Activated gamma-delta T cell treated with Interleukin-2 at 50 U/mL for 16 hours (primary cell): ENCODE measurements at places on chromosomes 3 and 15.
A peak's percentile ranks its signal among the peaks of the same experiment; 100 is the strongest.

- no peak for DNase-seq
Observed at GRCh38 chr3:139455855-139456254, 20.5 kb downstream of the RBP2 start.

GRCh38 chr3:147387885-147388699 lies 18.3 kb downstream of the ZIC4 start:
- DNase-seq = no peak

DNA sequence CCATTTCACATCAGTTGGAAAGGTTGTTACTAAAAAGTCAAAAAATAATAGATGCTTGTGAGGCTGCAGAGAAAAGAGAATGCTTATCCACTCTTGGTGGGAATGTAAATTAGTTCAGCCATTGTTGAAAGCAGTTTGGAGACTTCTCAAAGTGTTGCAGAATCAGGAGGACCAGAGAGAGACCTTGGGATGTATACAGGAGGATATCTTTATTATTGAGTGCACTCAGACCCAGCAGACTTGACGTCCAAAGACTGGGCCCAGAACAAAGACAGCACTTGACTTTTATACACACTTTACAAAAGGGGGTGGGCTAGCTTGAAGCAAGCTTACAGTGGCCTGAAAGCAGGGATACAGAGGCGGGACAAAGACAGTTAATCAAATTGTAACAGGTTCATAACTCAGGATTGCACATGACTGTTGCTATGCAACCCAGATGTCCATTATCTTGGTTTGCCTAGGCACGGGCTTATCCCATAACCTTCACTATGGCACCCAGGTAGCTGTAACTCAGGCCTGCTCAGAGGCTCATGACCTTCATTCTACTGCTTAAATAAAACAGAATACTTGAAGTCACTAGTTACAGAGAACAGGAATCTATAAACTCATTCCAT lies 127.7 kb downstream of the SPATA16 start:
- no peak for DNase-seq

- DNase-seq = no peak
Observed at GRCh38 chr3:62403765-62404164, 30.4 kb upstream of the FEZF2 start.

GRCh38 chr3:127423856-127424765 lies 136.3 kb upstream of the PRR20G start:
- no peak for DNase-seq

DNA sequence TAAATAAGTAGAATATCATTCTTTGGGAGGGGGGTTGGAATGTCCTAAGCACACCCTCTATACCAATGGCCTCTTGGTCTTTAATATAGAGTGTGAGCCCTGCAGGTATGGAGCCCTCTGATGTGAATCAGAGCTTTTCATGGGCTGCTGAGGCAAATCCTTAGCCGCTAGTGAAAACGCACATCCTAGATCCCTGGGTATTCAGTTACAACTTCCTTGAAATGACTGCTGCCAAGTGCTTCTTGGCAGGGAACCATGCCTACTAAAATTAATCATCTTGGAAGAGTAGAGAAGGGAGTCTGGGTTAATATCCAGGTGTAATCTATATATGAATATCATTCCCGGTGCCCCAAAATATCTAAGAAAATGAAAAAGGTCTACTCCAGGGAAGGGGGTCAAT lies 109.1 kb downstream of the POLQ start:
- DNase-seq = no peak

DNA sequence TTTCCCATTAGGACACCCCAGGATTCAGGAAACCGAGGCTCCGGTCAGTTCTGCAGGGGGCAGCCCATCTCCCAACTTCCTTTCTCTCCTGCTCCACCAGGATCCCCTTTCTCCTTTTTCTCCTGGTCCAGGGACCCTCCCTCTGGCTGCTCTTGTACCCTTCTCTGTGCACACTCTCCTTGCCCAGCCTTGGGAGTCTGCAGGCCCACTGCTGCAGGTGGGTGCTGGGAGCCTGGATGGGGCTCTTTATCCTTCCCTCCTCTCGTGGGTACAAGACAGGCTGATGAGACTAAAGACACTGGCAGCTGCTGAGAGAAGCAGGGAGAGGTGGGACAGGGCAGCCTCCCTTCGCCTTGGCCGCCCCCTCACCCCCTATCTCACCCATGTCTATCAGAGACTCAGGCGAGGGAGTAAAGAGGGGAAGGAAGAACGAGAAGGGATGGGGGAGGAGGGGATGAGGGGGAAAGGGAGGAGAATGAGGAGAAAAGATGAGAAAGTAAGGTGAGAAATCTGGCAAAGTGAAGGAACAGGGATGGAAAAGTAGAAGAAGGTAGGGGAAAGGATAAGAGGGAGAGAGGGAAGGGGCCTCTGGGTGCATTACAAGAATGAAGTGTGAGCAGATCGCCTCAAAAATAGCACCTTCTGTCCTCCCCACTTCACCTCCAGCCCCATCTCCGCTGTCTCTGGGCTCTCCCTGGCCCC lies 45.2 kb downstream of the ITGA11 start:
- no peak for DNase-seq

DNA sequence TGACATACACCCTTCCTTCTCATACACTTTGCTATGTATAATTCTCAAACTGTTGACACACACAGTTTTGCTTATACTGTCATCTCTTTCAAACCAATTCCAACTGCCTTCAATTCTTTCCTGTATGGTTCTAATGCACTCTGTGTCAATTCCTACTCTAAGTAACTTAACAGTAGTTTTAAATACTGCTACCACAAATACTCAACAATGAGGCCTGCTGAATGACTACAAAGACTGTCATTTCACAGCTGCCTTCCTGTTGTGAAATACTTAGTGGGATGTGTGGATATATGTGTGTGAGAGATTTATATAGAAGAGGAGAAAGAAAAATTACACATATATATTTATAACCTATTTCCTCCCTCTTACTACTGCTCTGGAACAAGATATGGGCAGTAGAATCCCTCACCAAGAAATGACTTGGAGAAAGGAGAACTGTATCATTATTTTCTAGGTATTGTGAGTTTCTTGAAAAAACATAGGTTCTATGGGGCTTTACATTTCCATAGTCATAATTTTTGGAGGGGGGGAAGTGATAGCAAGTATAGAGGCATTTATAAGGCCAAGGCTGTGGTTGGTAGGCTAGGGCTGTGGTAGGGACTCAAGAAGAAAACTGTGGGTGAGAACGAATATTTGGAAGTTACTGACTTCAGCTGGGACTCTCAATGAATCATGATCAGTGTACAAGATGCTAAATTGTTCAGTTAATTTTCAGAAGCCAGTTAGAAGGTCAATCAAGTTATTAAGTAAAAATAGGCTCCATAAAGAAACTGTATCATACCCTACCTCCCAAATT lies 88.7 kb downstream of the ANKRD28 start:
- no peak for DNase-seq

DNA sequence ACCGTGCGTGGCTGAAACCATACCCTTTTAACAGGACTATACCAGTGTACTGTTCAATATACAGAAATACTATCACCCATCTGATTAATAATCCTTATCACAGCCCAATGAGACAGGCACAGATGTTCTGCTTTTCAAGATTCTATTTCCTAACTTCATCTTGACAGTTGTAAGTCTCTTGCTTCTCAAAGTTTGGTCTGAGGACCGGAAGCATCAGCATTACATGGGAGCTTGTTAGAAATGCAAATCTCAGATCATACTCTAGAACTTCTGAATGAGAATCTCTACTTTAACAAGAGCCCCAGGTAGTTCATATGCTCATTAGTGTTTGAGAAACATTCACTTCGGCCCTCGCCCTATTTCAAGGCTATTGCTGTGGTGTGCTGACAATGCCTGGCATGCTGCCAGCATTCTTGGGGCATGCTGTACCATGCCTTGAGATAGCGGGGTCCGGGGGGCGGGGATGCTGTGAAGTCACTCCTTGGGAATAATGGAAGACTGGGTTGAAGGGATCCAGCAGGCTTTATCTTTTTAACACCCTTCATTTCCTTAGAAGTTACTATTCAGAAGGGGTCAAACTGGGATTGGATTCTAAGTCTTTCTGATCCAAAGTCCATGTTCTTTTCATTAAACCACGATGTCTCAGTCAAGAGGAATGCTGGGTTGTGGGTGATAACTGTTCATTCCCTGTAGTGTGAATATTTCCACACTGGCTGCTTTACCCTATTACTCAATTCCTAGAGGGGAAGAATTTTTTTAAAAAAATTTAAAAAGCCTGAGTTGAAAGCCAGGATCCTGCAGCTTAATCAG lies 194.7 kb downstream of the LPP start:
- DNase-seq = no peak

DNA sequence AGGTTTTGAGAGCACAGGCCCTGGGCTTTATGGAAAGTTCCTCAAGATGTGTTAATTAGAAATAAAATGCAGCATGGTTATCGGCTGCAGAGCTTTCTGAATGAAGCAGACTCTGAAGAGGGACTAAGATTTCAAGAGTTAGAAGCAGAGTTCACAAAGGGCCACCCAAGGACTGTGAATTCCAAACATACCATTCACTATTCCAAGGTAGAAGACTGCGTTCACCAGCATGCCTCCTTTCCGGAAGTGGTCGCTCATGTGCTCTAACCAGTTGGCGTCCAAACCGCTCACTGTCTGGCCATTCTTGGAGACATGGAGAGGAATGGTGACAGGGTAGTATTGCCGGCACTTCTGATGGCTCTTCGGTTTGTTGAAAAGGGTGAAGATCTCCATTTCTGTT lies 104.9 kb downstream of the OXNAD1 start:
- DNase-seq = no peak

- no peak for DNase-seq
Observed at GRCh38 chr3:112585782-112586181, 23.9 kb downstream of the SLC35A5 start.

DNA sequence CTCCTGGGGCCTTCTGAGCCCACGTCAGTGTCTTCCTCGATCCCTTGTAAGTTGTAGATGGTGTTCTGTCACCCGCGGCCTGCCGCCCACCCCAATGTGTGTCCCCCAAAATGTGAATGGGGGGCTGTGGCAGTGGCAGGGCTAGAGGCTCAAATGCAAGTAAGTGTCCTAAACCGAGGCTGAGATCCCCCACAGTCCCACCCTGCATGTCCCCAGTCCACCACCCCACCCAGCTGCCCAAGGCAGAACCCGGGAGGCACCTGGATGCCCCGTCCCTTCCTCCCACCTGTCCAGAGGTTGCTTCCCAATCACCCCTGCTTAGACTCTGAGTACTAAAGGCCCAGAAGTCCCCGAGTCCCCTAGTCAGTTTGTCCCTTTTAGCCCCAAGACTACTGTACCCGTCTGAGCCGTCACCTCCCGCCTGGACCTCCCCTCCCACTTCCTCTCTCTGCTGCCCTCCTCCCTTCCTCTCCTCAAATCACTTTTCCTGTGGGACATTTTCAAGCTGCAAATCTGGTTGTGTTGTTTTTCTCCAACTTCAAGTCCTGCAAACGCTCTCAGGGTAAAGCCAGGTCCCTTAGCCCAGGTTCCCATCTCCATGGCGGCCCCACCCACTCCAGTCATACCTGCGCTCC lies 11.8 kb upstream of the PLXND1 start:
- no peak for DNase-seq

- DNase-seq = no peak
Observed at GRCh38 chr3:87127281-87127680, 99.8 kb upstream of the CHMP2B start.

DNA sequence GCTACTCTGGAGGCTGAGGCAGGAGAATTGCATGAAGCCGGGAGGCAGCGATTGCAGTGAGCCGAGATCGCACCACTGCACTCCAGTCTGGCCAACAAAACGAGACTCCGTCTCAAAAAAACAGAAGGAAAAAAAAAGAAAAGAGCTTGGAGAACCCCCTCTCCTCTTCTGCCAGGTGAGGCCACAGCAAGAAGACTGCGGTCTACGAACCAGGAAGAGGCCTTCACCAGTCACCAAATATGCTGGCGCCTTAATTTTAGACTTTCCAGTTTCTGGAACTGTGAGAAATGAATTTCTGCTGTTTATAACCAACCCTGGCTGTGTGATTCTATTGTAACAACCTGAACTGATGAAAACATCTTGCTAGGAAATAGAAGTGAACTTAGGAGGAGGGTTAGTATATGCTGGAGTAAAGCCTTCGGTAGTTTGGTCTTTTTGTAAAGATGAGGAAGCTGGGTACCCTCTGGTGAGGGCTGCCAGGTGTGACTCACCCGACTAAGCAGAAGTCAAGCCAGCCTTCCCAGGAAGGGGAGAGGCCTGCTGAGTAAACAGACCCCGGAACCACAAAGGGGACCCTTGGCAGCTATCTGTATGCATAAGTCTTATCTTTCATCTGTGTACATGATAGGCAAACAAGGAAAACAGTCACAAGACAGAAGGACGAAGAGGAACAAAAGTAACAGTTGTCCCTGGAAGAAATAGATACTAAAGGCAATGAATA lies 78.7 kb downstream of the KLF13 start:
- DNase-seq = no peak

DNA sequence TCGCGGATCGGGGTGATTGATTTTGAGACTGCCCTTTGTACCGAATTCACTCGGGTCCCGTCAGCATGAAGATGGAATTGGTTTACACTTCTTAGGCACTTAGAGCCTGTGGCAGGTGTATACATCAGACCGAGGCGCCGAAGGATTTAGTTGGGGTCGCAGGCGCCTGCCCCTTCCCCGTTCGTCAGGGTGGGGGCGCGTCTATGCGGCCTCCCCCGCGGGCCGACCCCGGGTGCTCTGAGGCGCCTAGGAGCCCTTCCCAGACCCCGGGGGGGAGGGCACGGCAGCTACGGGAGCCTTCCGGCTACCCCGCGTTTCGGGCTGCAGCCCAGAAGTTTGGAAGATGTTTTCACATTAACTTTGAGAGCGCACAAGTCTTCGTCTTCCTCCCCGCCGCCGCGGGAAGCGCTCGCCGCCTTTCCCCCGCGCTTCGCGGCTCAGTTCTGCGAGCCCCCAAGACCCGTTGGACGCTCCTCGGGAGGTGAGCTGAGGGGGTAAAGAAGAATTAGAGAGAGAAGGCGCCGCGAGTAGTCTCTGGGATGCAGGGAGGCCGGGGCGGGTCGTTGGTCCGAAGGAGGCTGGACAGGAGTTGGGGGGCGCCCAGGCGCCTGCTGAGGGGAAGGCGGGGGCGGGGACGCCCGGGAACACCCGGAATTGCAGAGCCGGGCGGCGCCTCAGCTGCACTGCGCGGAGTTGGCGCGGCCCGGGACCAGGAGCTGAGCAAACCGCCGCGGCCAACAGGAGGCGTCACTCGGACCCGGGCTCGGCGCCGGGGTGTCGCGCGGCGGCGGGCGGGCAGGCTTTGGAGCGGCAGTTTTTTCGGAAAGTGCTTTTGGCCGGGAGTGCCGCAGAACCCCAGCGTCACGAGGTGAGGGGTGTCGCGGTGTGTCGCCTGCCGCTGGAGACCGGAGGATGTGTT lies 780 bp downstream of the TIPARP start:
- DNase-seq = peak; percentile 32

- DNase-seq = no peak
Observed at GRCh38 chr15:26870346-26870745, 3.5 kb downstream of the GABRA5 start.

- no peak for DNase-seq
Observed at GRCh38 chr3:32492684-32493436, 9.8 kb downstream of the CMTM6 start.
